Brain pericyte (primary cell): ENCODE measurements at places on chromosomes 2 and 18.

DNA sequence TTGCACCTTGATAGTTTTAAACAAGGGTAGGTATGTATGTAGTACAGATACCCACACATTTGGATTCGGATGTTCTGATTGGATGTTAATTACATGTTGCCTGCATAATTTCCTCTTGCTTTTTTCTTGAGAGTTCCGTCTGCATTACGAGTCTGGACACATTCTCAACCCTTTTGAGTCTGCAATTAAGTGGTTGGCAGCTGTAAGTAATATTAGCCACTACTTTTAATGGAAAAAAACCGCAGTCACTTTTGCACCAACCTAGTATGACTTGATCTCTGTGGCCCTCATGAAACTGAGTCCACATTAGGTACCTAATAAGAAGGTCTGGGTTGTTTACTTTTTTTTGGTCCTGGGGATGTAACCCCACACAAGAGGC is 217.3 kb downstream of the VAPA start:
- DNase-seq: no peak

GRCh38 chr2:137535897-137536296 is 428.4 kb upstream of the HNMT start:
- no peak for DNase-seq

DNA sequence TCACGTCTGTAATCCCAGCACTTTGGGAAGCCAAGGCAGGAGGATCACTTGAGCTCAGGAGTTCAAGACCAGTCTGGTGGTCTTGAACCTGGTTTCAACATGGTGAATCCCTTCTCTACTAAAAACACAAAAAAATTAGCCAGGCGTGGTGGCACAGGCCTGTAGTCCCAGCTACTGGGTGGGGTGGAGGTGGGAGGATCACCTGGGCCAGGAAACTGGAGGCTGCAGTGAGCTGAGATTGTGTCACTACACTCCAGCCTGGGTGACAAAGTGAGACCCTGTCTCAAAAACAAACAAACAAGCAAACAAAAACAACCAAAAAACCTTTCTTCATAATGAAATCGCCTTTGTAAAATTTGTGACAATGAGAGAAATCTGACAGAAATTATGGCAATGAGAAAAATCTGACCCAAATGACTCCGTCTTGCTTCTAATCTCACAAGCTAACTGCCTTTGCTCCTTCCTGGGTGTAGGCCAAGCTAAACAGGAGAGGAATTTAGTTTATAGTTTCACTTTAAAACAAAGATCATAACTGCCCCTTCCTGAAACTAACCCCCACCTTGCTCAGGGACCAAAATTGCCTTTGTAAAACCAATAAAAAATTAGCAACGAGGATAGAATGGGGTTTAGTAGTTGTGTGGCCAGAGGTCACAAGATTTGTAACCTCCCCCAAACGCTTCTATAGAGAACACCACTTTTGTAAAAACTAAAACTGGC is 60.7 kb upstream of the KIF5C start:
- DNase-seq: no peak

DNA sequence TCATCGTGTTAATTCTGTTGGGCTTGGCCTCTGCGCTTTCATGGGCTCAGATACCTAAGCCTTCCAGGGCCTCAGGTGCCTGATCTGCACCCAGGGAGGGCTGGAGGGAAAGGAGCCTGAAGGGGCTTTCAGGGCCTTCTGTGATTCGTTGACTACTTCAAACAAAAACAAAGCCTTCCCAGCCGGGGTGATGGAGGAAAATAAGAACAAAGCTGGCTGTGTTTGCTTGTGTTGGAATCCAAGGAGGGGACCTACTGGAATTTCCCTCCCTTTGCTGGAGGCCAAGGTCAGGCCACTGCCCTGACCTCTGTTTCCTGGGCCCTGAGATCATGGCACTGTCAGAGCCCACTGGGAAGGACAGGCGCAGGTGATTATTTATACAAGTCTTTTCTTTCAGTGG is 135.3 kb downstream of the KLHL29 start:
- no peak for DNase-seq

DNA sequence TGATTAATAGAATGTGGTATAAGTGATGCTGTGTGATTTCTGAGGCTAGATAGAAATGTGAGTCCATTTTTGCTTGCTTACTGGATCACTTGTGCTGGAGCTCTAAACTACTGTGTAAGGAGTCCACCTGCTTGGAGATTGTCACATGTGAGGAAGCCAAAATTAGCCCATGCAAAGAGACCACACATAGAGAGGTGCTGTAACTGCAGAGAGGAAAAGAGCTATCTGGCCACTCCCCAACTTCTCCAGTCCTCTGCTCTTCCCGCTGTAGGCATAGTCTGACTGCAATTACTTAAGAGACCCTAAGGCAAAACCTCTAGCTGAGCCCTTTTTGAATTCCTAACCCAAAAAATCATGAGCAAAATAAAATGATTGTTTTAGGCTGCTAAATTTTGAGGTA is 120.6 kb upstream of the FBXO11 start:
- DNase-seq: no peak

DNA sequence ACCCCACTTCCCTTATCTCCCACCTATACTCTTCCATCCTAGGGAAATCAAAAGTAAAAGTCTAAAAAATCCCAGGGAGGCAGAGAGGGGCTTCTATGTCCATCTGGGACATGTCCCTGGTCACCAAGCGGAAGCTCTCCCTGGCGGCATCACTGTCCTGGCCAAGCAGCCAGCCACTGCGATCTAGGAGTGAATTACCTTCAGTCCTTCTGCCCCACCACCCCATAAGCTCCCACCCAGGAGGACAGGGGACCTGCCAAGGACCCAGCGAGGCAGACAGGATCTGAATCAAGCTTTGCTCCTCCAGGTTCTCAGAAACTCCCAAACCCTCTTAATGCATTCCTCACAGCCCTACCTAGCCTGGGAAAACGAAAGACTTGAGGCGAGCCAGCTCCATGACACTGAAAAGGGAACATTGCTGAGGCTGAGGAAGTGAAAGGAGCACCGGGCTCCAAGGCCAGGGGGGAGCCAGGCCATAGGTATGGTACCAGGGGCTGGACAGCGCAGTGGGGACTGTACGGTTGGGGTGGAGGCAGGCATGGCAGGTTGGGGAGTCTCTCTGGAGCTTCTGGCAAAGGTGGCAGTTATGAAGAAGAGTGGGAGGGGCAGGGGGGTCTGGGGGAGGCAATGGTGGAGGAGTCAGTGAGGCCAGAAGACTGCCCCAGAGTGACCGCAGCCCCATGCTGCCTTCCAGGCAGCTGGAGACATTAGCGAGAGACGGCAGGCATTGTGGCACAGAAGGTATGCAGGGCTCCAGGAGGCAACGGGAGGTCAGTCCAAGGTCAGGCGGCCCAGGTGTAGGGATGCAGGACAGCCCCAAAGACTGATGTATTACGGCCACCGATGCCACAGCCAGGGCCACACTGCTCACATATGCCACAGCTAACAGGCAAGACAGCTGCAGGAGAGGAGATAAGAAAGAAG is 2.7 kb upstream of the SLC23A3 start:
- no peak for DNase-seq

DNA sequence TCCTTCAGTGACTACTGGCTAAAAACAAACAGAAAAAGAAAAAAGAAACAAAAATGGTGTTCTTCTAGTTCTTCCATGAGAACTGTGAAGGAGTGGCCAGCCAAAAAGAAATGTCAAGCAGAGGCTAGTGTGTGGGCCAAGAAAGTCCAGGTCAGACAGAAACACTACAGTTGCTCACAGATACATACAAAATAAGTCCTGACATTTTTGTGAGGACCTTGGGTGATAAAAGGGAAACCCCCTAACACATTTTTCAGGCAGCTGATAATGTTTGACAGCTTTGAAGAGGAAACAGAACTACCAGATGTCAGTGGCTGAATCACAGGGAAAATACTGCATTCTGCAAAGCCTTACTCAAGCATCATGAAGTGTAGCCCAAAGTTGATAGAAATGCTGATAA is 28.1 kb downstream of the ARHGAP25 start:
- no peak for DNase-seq

GRCh38 chr18:61127714-61128467 is 205.3 kb upstream of the CDH20 start:
- DNase-seq: no peak

DNA sequence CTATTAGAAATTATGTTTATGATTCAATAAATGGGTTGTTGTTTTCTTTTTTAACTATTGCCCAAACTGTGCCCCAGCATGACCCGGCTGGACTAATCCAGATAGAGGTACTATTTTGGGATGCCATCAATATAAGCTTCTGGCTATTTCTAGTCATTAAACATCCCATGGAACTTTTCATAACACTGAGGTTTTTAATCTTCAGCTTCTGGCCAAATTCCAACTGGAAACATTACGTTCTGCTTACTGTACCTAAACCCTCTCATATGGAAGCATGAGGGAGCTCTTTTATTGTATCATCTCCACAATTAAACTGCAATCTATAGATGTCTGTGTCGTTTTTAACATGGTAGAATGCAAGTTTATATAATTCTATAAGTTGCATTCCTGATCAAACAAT is 674.7 kb downstream of the ARHGAP15 start:
- no peak for DNase-seq

DNA sequence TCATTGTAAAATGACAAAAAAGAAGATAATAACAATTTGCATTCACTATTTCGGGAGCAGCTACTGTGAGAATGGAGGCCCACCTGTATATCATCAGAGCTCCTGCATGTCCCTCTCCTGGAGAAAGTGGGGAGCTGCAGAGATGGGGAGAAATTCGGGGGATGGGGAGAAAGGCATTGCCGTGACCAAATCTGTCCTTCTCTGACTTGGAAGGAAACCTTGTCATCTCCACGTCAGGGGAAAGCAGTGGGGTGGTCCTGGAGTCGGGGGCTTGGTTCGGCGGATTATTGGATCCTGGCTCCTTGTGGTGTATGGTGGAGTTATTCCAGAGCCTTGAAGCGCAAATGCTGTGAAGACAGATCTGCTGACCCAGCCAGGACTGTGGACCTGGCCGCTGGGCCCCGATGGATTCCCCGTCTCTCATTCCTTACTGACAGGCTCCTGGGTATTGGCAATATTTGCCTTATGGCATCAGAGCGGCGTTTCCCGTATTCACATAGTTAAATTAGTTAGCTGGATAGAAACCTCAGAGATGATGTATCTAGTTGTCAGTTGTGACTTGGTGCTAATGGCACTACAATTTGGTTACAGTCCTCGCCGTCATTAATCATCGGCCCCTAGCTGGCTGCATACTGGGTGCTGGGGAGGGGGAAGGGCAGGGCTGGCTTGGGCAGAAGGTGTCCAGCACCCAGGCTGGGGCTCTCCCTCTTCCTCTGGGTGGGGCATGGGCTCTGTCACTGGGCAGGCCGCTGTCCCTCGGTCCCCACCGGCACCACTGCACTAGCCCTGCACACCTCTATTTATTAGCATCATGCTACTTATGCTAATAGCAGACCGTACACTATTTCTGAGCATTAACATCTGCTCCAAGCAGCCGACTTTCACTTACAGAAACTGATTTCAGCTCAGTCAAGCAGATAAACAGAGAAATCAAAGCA is 31.7 kb downstream of the CELF4 start:
- DNase-seq: no peak

- DNase-seq: no peak
Measured at GRCh38 chr2:207768866-207769596, 675 bp downstream of the FZD5 start.

- no peak for DNase-seq
Measured at GRCh38 chr2:96143231-96143847, 1.9 kb downstream of the DUSP2 start.

DNA sequence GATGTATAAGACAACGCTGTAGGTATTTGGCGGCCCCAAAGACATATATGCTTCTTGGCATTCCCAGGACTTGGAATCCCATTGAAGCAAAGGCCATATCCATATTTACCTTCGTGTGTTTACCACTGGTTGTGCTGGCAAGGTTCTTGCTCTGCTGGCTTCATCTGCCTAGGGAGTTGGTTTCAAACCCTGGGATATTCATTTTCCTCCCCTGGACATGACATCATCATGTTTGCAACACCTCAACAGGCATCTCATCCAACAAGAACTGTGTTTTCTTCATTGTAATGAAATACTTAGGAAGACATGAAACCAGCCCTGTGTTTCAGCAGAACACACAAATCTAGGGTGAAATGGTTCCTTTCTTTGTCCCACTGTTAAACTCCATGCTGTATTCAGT is 77.9 kb upstream of the PHLPP1 start:
- DNase-seq: no peak

GRCh38 chr2:12587729-12588522 is 128.8 kb upstream of the TRIB2 start:
- DNase-seq: no peak

DNA sequence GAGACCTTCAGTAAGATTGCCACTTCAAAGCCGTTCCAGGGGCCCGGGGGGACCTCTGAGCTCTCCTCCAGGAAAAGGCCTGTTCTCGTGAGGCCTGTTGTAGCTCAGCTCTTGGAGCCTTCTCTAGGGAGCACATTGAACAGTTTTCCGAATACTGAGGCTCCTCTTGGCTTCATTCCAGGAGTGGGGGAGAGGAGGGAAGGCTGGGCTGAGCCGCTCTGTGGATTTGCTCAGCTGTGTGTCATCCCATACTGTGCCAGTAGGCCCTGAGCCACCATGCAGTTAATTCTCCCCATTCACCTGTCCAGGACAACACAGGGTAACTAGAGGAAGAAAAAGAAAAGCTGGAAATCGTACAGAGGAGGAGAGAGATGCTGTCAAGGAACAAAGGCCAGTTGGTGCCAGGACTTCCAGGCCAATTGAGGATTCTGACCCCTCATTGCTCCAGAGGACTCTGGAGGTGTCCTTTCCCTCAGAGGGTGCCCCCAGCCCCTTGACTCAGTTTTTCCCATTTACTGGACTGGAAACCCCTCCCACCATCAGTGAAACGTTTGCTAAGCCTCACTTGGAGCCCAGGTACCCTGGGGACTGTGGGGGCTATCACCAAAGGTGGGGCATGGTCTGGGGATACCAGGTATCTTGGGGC is 41.4 kb downstream of the HS1BP3 start:
- no peak for DNase-seq

DNA sequence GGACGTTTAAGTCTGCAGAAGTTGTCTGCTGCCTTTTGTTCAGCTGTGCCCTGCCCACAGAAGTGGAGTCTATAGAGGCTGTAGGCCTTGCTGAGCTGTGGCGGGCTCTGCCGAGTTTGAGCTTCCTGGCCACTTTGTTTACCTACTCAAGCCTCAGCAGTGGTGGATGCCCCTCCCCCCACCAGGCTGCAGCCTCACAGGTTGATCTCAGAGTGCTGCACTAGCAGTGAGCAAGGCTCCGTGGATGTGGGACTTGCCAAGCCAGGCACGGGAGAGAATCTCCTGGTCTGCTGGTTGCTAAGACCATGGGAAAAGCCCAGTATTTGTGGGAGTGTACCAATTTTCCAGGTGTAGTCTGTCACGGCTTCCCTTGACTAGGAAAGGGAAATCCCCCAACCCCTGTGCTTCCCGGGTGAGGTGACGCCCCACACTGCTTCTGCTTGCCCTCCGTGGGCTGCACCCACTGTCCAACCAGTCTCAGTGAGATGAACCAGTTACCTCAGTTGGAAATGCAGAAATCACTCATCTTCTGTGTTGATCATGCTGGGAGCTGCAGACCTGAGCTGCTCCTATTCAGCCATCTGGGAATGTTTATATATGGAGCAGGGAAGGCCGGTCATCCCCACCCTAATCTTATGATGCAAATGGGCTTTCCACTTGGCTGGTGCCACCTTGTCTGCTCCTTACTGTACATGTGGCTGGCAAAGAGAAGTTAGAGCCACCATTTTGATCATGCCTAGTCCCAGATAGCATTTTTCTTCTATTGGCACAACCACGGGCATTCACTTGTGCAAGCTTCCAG is 156.9 kb upstream of the ITGA6 start:
- DNase-seq: no peak

GRCh38 chr2:166181813-166182154 is 54.0 kb upstream of the SCN1A start:
- no peak for DNase-seq

- DNase-seq: no peak
Measured at GRCh38 chr2:239790313-239790712, 234.8 kb downstream of the NDUFA10 start.
